Brain pericyte (primary cell): ENCODE measurements at places on chromosomes 6 and 20.

DNA sequence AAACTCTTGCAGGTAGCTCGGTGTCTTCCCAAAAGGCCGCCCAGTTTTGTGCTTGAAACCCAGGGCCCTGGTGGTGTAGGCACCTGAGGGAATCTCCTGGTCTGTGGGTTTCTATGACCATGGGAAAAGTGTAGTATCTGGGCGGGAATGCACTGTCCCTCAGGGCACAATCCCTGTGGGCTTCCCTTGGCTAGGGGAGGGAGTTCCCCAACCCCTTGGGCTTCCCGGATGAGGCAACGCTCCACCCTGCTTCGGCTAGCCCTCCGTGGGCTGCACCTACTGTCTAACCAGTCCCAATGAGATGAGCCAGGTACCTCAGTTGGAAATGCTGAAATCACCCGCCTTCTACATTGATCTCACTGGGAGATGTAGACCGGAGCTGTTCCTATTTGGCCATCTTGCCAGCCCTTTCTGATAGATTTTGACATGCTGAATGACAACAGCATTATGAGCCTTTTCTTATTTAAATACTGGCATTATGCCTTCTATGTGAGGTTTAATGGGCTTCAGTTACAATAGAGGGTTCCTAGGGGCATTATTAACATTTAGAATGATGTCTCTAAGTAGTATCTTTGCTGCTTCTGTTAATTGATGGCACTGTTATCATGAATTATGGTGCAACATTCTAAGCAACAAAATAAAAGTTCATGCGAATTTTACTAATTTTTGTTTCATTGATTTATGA is 133.7 kb upstream of the FLRT3 start:
- DNase-seq = no peak

- DNase-seq = no peak
These were observed 106.5 kb downstream of the MAN1A1 start for GRCh38 chr6:119243037-119243436.

- DNase-seq = no peak
These were observed 66.9 kb upstream of the CDH4 start for GRCh38 chr20:61185181-61185580.

DNA sequence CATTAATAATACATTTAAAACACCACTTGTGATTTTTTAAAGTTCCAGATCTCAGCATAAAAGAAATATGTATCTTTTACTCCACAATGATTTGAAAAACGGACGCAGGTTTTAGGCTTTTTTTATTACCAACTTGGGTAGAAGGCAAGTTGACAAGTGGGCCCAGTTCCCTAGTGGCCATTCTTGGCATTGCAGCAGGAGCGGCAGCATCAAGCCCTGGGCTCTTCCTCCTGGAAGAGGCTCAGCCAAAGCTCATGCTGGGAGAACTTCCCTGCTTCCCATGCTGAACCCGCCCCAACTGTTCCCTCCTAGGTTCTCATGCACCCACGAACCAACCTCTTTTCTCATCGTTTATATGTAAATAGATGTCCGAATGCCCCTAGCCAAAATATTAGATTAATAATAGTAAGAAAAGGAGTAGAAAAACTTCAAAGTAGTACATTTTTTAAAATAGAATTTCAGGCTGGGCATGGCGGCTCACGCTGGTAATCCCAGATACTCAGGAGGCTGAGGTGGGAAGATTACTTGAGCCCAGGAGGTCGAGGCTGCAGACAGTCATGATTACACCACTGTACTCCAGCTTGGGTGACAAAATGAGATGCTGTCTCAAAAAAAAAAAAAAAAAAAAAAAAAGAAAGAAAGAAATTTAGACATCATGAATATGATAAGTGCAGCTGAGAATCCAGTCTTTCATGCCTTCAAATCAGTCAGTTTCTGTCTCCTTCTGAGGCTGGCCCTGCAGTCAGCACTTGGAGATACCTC is 18.2 kb upstream of the MYB start:
- DNase-seq = no peak

GRCh38 chr20:17441745-17442144 is 89.4 kb downstream of the BFSP1 start:
- DNase-seq = no peak

DNA sequence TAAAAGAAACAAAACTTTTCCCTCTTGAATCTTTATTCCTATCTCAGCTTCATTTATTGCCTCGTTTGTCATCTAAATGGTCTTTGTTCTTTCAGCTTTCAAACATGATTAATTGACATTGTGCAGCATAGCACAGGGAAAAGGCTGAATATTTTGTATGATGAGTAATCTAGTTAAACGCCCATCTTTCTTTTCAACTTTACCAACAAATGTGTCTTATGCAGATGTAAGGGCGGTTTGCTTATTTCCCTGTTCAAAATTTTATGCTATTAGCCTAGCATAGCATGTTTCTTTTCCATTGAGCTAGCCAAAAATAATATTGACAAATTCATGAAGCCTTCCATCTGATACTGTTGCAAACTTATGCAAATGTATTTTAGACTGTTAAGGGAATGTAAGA is 176.4 kb upstream of the AKAP12 start:
- no peak for DNase-seq

DNA sequence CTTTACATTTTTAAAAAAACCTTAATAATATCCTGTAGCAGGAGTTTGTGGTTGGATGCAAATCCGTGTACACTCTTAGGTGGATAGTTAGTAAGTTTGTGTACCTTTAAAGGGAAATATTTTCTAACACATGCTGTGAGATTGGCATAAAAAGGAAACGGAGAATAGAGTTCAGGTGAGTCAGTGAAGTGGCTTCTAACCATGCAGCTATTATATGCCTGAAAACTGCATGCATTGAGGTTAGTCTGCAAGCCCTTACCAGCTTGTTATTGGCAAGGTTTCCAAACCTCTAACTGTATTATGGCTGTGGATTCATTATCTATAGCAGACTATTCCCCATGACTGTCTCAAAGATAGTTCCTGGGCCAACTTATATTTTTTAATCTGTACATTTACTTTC is 420.6 kb upstream of the MMS22L start:
- DNase-seq = no peak

- no peak for DNase-seq
These were observed 531.3 kb downstream of the QKI start for GRCh38 chr6:163945808-163946207.

GRCh38 chr20:32474009-32474716 is 111.0 kb downstream of the NOL4L start:
- DNase-seq = no peak
